ENCODE measurements at places on chromosomes 6 and 20. TPM values are rescaled to one million over a fixed set of nuclear protein-coding genes. Genes with fewer than 3 reads are reported as not detected.

DNA sequence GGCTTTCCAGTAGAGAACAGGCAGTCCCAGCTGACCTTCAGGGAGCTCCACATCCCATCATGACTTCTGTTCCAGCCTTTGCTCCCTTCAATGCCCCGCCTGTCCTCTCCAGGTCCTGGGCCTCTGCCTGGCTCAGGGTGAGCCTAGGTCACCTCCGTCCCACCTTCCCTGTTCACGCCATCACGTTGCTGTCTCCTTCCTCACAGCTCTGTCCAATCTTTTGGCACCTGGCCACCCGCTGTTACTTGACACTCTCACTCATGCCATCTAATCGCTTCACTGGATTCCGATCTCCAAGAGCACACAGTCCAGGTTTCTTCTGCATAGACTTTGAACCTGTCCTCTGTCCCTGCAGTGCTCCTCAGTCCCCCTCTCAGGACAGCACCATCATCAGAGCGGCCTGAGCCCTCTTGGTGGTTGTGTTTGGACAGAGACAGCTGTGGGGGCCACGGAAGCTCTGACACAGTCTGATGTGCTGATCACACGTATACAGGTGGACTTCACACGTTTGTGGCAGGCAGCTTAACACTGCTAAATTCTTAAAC, 34.7 kb upstream of the TIAM2 start:
- DNase-seq = no peak

GRCh38 chr20:53943522-53944291, 126.7 kb downstream of the BCAS1 start:
- no peak for DNase-seq

DNA sequence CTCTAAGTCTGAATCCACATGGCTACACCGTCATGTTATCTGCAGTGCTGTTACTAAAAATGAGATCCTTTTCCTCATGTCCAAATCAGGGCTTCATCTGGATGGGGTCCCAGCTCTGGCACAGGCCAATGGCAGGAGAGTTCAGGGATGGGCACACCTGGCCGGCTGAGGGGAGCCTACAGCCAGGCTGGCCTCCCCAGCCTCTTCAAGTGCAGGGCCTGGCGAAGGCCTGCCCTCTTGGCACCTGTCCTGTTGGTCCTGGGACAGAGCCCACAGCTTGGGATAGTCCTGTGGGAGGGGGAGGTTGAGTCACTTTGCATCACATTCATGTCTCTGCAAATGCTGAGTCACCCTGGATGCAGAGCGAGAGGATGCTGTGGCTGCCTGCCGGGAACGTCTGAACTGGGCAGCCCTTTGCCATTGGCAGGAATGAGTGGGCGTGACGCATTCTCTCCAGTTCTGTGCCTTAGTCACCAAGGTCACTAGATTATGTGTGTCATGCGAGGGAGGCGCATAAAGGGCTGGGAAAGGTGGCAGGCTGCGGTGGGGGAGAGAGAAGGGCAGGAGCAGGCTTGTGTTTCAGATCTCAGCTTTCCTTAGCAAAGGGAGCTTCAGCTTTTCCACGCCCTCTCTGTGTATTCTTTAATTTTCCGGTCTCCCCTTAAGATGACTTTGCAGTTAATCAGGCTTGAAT, 223.2 kb upstream of the ECI2 start:
- DNase-seq = peak; percentile 87

DNA sequence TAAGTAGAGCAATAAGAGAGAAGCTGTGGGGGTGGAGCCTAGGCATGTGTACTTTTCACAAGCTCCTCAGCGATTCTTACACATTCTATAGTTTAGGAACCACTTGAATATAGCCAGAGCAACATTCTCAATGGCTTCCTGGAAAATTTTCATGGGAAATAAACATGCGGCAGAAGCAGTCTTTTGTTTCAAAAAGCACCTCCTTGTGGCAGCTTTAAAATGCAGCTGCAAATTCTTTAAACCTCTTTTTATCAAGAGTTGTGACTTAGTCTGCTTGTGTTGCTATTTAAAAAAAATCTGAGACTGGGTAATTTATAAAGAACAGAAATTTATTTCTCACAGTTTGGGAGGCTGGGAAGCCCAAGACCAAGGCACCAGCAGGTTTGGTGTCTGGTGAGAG, 23.8 kb downstream of the NKX2-2 start:
- DNase-seq = no peak

DNA sequence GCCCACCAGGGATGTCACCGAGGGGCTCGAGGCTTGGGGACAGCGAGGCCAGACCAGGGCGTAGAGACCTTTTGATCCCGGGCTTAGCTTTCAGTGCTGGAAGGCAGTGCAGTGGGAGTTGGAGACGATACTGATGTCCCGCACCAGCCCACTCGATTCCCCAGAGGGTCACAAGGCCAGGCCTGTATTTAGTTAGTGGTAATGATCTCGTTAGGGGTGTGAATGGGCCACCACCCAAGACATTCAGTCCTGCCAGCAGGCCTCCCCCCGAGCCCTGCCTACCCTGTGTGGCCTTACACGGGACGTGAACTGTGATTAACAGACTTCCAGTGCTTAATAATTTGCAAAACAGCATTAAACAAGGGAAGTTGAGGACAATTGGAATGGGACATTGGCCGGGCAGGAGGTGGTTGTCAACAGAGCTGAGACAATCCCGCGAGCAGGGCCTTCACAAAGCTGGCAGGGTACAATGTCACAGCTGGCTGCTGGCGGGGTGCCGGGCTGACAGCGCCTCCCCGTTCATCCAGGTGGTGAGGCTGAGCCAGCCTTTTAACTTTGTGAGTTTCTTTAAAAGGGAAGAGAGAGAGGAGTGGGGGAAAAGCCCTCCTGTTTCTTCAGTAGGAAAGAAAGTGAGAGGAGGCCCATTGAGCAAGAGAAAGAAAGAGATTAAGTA, 175.3 kb upstream of the RALGAPA2 start:
- DNase-seq = no peak

GRCh38 chr20:48236000-48236970, 451.0 kb upstream of the SULF2 start:
- no peak for DNase-seq

SPAG4 gene
- 2.6 TPM for polyA plus RNA-seq

FRK gene
- polyA plus RNA-seq = 5.9 TPM

MEA1 gene
- 103 TPM for polyA plus RNA-seq

Data from renal pelvis (tissue), 12 donors.